Hippocampal formation (tissue), 2 donors: ENCODE measurements at places on chromosomes 6 and 20.

GRCh38 chr6:36727505-36728021 lies 29.9 kb downstream of the RAB44 start:
- no peak for DNase-seq

GRCh38 chr20:19934792-19935491 lies 82.2 kb upstream of the NAA20 start:
- DNase-seq, result peak; percentile 58

DNA sequence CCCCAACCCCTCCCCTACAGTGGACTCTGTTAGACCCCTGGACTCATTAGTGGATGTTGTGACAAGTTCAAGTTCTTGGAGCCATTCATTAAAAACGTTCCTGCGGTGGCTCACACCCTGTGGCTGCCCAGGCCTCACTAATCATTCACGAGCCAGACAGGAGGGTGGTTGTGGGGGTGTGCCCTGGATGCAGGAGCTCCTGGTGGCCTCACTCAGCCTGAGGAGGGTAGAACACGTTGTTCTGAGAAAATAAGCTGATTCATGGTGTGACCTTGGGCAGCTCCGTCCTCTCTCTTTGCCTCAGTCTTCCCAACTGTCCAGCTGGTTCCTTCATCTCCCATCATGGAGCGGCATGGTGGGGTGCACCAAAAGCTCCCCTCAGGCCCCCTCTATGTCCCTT lies 16.7 kb downstream of the SLC13A3 start:
- no peak for DNase-seq

DNA sequence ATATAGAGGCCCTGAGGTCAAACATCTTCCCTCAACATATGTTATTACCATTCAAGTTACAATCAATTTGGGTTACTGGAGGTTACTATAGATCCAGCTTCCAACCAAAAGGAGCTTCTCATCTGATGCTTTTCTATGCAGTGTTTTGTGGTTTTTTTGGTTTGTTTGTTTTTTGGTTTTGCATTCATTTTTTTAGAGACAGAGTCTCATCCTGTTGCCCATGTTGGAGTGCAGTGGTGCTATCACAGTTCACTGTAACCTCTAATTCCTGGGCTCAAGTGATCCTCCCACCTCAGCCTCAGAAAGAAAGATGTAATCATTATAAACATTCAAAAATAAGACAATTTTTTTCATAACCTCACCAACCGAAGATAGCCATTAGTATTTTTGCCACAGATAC lies 124.4 kb upstream of the JARID2 start:
- DNase-seq, result no peak

GRCh38 chr20:15927893-15928650 lies 645.2 kb downstream of the KIF16B start:
- no peak for DNase-seq

- DNase-seq, result no peak
These were observed 519 bp downstream of the MTRF1L start for GRCh38 chr6:153001767-153002612.

DNA sequence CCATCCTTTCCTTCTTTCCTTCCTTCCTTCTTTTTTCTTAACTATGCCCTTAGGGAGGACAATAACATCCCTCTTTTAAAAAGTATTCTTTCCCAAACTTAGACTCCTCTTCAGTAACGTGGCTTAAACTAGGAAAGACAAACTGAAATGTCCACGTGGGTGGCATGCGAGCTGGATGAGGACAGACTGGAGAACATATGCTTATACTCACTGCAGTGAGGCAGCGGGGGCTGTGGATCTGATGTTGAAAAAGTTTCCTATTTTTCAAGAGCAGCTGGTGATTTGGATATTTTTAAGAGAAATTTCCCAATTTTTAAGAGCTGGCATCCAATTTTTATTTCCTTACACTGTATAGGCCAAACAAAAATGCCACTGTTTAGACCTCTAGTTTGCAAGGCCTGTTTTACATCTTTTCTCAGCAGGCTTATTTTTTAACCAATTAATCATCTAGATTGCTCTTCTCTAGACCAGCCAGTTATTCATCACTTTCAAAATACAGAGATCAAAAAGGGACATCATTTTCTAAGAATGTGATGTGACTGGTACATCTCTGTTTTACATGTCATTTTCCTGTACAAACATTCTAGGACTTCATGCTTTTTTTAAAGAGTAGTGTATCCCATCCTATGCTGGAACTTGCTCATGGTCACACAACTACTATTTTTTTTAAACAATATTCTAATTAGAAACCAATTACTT lies 226.5 kb downstream of the BTBD9 start:
- no peak for DNase-seq

DNA sequence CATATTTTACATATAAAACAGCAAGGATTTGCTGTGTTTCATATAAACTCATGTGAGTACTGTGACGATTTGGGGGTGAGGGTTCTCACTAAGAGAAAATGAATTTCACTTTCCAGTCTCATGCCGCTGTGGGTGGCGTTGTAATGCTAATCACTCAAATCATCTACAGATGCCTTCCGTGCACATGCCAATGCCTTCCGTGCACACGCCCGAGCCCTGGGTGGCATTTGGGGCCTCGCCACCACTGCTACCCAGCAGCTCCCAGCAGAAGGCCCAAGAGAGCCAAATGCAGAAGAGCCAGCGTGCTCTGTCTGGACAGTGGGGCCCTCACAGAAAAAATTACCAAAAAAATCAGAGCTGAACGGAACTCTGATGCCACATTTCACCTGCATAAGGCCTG lies 53.7 kb downstream of the WDR27 start:
- DNase-seq, result no peak

GRCh38 chr6:111581957-111582356 lies 23.7 kb downstream of the TRAF3IP2 start:
- DNase-seq, result no peak

DNA sequence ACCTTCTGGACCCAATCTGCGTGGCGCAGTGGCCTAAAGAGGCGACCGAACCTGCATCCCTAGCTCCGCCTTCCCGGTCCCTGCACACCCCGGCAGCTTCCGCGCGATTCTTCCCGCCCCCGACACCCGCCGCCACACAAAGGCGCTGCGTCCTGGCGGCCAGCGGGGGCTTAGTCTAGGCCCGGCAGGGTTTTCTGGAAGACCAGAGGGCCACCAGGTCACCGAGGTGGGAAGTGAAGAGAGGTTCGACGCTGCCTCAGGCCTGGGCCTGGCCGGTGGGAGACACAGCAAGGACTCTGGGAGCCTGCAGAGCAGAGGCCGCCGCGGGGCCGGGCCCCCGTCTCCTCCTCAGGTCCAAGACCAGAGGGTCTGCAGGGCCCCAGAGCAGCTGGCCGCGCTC lies 154.9 kb downstream of the OR2B2 start:
- DNase-seq, result no peak

GRCh38 chr6:100979267-100979666 lies 98.1 kb upstream of the ASCC3 start:
- DNase-seq, result no peak

- DNase-seq, result no peak
These were observed 65.9 kb downstream of the PREP start for GRCh38 chr6:105336986-105337385.

- no peak for DNase-seq
These were observed 93.2 kb downstream of the FOXO3 start for GRCh38 chr6:108653949-108654348.

DNA sequence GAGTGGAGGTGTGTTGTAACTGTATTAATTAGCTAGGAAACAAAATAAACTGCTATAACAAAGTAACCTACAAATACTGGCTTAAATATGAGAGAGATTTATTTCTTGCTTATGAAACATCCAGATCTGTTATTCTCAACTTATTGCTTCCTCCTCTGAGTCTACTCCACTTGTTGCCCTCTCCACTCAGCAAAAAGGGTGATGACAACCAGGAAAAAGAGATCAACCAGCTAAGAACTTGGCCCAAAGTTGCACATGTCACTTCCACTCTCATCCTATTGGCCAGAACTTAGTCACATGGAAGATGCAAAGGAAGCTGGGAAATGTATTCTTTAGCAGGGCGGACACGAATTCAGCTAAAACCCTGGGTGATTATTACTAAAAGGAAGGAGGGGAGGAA lies 5.2 kb upstream of the TP53RK start:
- DNase-seq, result no peak

DNA sequence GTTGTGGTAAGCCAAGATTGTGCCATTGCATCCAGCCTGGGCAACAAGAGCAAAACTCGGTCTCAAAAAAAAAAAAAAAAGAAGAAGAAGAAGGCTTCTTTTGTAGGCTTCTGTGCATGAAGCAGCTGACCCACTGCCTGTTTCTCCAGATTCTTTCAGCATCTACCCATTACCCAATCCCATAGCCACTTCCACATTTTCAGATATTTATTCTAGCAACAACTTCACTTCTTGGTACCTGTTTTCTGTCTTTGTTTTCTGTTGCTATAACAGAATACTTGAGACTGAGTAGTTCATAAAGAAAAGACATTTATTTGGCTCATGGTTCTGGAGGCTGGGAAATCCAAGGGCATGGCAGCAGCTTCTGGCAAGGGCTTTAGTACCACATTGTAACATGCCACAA lies 95.3 kb upstream of the SGK1 start:
- DNase-seq, result no peak

GRCh38 chr20:9225879-9226278 lies 157.0 kb downstream of the PLCB4 start:
- DNase-seq, result no peak

- no peak for DNase-seq
These were observed 16.8 kb upstream of the PTGIS start for GRCh38 chr20:49584418-49585382.

DNA sequence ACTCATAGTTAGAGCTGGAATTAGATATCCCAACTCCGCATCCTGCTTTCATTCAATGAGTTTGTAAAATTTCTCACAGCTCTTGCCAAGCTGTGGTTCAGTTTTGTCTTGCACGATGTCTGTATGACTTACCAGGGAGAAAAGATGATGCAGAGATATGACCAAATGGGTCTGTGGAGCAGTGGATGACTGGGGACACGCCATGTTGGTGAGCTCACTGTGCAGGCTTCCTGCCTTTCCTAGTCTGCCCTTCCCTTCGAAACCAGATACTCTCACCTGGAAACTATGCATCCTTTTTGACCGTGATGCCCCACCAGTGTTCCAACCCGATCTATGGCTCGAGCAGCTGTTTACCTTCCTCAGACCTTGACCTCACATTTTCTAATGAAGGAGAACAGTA lies 262.7 kb upstream of the BMP2 start:
- no peak for DNase-seq

DNA sequence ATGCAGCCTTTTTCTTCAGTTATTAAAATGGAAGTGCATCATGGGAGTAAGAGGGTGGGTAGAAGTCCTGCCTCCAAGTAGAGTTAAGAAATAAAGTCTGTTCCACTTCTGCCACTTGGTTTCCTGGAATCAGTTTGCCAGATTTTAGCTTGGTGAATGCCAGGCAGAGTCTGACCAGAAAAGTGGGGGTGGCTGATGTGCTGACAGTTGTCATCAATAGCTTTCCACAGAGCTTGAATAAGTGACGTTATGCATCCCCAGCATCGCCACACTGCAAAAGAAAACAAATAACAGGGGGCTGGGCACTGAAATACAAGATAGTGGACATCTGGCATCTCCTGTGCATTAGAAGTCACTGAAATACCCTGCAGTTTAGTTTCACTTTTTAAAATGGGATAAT lies 30.8 kb upstream of the CEP162 start:
- DNase-seq, result peak; percentile 2

- no peak for DNase-seq
These were observed 21.2 kb upstream of the ENPP5 start for GRCh38 chr6:46191961-46192360.

DNA sequence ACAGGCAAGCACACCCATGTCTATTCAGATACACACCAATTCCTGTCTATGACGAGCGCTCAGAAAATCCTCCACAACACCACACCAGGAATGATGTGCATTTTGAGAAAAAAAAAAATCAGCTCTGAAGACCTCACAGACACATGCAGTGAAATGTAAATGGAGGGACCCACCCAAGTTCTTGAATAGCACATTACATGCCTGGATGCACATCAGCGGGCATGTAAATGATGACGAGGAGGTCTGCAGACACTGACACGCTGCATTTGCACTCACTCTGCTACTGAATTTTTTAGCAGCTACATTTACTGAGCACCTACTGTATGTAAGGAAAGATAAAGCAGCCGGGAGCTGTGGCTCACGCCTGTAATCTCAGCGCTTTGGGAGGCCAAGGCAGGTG lies 14.7 kb downstream of the NRSN2 start:
- no peak for DNase-seq
